ENCODE measurements at places on chromosomes 12 and 14.
A peak's percentile ranks its signal among the peaks of the same experiment; 100 is the strongest.

DNA sequence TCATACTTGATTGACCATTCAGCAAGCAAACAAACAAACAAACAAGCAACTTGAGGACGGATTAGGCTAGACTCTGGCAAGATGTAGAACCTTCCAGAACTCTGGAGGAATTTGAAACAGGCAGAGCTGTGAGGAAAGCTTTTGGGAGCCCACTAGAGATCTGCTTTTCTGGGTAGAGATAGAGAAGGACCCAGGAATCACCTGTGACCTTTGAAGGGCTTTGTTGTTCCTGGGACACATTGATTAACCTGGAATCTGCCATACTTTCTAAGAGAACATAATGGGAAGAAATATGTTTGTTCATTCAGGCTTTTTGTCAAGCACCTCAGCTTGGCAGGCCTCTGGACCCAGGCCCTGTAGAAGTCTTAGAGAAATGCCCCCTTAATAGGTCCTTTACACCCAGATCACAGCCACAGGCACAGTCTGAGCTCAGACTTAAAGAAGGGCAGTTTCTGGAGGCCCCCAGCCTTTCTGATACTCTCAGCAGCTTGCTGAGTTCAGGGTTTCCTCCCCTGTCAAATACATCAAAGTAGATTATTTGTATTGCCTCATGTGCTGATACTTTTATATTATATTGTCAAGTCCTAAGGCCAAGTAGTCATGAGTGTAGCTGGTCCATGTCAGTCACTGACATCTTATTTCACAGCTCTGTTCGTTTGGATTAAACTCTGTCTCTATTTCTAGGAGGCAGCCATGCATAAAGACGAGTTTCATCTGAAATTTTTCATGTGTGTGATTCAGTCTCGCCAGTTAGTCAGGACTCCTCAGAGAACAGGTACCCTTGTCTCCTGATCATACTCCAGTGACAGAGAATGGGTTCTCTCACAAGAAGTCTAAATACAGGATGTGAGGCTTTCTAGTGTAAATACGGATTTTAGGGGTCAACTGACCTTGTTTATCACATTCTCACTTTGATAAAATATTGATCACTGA is 1.1 kb upstream of the SENP1 start:
- DNase-seq: no peak

DNA sequence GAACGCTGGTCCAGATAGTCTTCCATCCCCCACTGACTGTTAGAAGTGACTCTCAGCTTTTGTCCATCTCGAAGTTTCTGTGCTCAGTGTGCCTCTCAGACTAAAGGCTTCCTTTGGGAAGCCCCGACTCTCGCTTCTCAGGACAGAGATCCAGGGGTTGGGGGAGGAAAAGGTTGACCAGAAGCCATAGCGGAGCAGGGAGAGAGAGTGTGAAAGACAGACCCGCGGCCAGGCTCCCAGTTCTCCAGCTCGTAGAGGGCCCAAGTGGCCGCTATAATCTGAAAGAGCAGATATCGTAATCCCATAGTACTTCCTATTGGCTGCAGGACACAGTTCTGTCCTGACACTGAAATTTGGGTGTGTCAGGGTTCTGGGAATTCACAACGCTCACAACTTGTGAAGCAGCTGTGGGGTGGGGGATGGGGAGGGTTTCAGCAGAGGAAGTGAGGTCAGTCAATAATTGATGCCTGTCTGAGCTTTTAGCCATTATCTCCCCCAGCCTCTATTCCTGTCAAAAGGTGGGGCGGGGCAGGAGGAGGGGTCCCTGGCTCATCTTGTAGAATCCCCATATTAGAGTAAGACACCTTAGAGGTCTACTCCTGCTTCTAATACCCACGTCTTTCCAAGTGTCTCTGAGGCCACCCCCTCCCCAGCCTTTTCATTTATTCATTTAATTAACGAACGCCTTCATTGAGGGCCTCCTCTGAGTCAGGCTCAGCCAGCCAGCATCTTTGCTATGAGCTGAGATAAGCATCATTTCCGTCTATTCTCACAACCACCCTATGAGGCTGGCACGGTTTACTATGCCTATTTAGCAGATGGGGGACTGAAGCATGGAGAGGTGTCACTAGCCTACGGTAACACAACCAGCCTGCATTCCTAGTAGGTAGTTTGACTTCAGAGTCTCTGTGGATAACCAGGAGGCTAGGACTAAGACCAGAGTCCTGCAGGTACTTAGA is 1.6 kb upstream of the ACVRL1 start:
- DNase-seq: no peak

DNA sequence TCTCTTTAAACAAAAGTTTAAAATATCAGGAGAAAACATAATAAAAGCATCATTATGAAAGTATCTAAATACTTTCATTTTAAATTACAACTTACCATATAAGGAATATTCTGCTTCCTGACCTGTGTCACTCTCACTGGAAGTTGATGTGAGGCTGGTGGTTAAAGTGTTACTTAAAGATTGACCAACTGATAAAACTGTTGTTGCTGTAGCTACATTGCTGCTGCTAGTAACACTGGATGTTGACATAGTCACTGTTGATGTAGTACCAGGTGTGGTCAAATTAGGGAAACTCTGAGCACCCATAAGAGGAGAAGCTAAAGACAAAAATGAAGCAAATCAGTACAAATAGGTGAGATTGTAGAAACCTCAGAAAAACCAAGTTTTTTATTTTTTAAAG is 79.9 kb downstream of the HECTD1 start:
- DNase-seq: no peak

DNA sequence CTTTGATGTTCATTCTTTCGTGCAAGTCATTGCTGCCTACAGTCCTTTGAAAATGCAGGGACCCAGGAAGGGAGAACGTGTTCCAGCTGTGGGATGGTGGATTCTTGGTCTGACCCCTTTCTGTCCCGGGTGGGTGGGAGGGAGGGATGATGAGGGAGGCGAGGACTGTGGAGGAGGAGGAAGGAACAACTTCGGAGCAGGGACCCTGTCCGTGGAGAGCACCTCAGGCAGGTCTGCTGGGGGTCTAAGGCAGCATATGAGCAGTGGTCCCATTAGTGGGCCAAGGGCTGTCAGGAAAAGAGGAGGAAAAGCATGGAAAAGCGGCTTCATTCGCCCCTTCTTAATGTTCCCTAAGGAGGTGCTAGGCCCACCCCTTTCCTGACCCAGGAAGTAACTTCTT is 36.0 kb downstream of the CACNA2D4 start:
- DNase-seq: no peak

GRCh38 chr12:6807170-6807569 is 14.5 kb upstream of the GPR162 start:
- DNase-seq: no peak

DNA sequence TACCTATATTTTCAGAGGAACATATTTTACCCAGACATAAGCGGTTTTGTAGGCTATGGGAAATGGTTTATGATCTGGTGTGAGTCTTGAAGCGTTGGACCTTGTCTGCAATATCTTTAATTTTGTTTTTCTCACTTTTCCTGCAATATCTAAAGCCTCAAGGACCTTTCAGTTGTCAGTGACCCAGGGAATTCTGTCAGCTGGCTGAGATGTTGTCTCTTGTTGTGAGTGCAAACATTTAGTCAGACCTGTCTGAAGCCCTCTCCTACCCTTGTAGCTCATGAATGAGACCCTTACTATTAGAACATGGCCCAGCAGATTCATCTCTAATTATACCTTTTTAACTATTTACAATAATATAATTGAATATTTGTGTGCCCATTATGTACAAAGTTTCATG is 53.6 kb downstream of the SPATA7 start:
- no peak for DNase-seq

- no peak for DNase-seq
These were observed 18.0 kb downstream of the LRRC74A start for GRCh38 chr14:76844223-76844622.

GRCh38 chr12:107990325-107990724 is 138.8 kb upstream of the WSCD2 start:
- peak; percentile 2 for DNase-seq

- no peak for DNase-seq
These were observed 11.6 kb upstream of the TMEM117 start for GRCh38 chr12:43824207-43824775.

GRCh38 chr14:89382901-89383845 is 33.9 kb downstream of the FOXN3 start:
- DNase-seq: no peak

DNA sequence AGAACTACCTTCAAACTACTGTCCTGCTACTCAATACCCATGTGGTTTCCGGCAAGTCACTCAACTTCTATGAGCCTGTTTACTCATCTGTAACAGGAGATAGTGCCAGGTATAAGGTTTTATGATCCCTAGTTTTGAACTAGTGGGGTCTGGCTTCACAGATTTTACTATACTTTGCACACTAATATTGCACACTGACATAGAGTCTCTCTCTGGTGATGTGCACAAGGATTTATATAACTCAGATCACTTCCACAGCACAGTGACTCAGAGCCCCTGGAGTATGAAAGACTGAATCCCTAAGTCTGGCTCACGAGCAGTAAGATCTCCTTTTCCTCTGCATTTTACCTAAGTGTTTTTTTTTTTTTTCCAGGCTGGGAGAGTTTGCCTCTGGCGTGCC is 69.7 kb upstream of the SLC38A2 start:
- no peak for DNase-seq

DNA sequence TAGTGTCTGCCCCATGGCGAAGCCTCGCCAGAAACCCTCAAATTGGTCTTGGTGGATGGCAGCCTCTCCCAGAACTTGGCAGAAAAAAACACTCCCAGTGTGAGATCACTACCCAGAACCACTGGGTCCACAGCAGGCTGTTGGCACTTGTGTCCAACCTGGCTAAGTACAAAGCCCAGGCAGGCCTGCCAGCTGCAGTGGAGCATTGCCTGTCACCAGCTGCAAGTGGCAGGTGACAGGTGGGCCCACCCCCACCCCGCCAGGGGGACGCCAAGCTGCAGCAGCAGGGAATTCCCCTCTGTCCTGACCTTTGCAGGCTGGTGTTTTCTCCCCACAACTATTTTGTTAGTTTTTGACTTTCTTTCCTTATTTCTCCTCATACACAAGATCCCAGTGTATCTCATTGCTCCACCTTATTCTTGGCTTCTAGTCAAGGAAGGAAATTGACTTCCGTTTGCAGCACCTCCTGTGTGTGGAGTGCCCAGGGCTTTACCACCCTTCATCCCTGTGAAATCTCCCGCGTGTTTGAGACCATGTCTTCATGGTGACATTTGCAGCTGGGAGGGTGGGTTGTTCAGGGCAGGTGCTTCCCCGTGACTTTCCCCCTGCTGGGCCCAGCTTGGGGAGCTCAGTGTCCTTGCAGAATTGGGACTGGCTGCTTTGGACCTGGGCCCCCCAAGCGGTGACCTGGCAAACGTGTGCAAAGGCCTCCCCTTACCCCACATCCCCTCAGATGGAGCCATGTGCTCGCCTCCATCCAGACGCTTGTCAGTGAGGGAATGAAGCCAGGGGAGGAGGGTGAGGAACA is 73.8 kb upstream of the RIN3 start:
- no peak for DNase-seq

DNA sequence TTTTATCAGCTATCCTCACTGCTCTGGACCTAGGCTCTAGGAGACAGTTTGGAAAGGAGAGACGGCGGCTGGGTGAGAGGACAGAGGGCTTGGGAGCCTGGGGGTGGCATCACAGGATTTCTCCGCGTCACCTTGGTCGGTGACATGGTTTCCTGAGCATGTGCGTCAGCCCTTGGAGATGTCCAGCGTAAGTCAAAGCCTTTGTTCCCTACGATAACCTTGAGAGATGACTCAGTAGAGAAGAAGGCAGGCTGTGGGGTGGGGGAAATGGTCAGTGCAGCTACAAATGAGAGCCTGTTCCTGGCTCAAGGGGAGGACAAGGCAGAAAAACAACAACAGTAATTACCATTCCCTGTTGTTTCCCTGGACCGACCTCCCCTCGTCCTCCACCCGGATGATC is 90.2 kb upstream of the TBX3 start:
- no peak for DNase-seq

- no peak for DNase-seq
These were observed 505 bp upstream of the HEBP1 start for GRCh38 chr12:13000616-13000924.

- DNase-seq: no peak
These were observed 98.6 kb downstream of the VRK1 start for GRCh38 chr14:96895658-96896271.

- no peak for DNase-seq
These were observed 11.6 kb downstream of the HVCN1 start for GRCh38 chr12:110677206-110677911.

DNA sequence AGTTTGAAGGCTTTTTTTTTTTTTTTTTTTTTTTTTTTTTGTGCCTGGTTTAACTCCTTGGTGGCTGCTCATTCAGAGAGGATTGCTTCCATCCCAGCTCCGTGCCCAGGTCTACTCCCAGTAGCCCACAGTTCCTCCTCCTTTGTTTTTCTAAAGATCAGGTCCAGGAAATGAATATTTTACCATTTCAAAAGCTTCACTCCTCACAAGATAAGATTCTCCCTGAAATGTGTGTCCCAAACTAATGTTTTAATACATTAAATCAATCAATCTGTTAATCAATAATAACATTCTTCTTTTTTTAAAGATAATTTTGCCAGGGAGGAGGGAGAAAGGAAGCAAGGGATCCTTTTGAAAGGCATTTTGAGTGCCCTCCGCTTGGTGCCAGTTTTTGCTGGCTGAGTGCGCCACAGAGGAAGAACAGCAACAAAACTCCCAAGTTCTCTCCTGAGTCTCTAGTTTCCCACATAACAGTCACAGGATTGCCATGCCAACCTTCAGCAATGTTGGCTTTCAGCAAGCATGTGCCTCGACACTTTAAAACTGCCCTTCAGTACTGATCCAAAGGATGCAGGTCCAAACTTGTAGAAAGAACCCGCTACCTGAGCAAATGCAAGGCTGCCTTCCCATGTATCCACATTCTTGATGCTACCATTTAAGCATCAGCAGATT is 99.2 kb downstream of the RMST start:
- no peak for DNase-seq

DNA sequence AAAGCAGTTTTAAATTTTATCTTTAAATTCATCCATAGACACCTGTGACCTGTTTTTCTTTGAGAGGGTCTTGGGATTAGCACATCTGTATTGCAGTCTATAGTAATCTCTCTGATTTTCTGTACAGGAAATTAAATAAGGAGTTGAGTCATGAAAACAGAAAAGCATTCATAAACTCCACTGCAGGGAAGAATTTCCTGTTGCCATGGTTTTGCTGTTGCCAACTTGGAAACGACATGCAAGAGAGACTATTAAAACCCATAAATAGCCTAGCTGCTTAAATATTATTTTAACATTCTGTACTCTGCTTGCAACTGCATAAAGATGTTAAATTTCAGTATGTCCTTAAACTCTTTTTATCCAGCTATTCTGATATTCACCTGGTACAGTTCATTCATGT is 281.0 kb upstream of the RGS6 start:
- no peak for DNase-seq

Data from DMS 273 treated with DMSO at 0.1 percent for 48 hours (cell line).